ENCODE measurements at places on chromosomes 11 and 22. TPM values are rescaled to one million over a fixed set of nuclear protein-coding genes. Genes with fewer than 3 reads are reported as not detected.

Gene SLC16A8
- total RNA-seq = 0.56 TPM

- DNase-seq = no peak
Measured at GRCh38 chr11:2287091-2287490, 14.6 kb downstream of the C11orf21 start.

GRCh38 chr22:48088926-48089536 is 1326.6 kb downstream of the TBC1D22A start:
- no peak for DNase-seq

Gene CHADL
- 4.0 TPM for total RNA-seq

GRCh38 chr11:66987158-66987620 is 12.1 kb downstream of the C11orf86 start:
- no peak for DNase-seq

DNA sequence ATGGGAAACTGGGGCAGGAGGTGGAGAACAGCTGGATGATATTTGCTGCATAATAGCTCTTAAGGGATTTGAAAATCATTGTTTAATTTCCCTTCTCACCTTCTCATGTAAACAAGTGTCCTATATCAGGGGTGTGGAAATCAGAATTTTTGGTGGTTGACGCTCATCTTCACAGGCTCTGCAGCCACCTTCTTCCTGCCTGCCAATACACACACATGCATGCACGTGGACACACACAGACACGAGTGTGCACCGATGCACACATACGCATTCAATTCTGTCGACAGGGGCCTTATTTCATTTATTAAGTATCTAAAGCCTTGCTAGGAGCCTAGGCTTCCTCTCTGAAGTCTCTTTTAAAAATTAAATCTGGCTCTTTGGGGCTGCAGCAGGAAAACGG is 349.4 kb upstream of the NCAM1 start:
- DNase-seq = no peak

GRCh38 chr11:34027516-34028408 is 23.8 kb upstream of the CAPRIN1 start:
- no peak for DNase-seq

GRCh38 chr11:45676522-45677095 is 11.2 kb upstream of the CHST1 start:
- DNase-seq = no peak

Gene CD3E
- total RNA-seq = not detected

GRCh38 chr22:37065180-37065579 is 13.6 kb downstream of the KCTD17 start:
- no peak for DNase-seq

DNA sequence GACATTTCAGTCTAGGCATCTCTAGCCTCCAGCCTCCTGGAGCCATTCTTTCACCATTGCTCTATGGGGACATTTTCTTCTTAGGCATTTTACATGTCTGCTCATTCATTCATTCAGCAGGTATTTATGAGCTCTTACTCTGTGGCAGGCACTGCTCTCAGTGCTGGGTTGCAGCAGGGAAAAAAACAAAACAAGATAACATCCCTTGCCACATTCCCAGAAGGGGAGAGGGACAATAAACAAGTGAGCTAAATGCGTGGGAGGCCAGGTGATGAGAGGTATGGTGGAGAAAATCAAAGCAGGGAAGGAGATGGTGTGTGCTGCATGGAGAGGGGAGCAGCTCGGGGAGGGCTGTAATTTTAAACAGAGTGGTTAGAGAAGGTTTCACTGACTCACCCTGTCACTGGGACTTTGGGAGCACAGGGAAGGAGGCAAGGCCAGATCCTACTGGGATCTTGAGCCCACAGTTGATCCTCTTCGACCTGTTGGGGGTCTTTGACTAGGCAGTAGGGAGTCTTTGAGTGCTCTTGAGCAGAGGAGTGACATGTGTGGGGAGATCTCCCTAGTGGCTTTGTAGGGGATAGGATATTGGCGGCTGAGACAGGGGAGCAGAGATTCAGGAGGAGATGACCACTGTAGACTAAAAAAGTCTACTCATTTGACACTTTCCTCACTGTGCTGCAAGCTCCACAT is 17.0 kb downstream of the MICAL2 start:
- no peak for DNase-seq

DNA sequence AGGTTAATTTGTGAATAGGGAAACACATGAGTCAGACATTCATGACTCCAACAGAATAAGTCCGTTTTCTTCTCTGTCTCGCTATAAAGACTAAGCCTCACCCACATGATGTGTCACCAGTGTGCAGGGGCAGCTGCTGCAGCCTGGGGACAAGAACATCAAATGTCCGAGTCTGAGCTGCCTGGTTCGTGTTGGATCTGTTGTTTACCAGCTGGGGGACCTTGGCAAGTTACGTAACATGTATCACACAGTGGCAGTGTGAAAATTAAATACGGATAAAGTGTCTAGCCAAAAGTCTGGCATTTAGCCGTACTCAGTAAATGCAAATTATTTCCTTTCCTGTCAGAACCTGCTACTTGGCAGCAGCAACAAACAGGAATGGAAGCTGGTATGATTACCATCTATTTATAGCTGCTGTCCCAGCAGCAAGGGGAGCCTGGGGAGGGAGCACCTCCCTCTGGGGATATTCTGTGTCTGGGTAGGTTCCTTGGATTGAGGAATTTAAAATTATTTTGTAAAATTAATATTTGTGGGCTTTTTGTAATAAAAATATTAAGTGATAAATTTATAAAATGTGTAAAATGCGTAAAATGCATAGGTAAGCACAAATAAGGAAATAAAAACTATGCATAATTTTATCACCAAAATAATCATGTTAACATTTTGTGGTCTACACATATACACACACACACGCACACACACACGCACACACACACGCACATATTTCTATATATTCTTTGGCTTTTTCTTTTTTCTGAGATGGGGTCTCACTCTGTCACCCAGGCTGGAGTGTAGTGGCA is 1.3 kb upstream of the CLDN25 start:
- peak; percentile 88 for DNase-seq

GRCh38 chr11:72624496-72625201 is 49.6 kb downstream of the PDE2A start:
- DNase-seq = no peak

DNA sequence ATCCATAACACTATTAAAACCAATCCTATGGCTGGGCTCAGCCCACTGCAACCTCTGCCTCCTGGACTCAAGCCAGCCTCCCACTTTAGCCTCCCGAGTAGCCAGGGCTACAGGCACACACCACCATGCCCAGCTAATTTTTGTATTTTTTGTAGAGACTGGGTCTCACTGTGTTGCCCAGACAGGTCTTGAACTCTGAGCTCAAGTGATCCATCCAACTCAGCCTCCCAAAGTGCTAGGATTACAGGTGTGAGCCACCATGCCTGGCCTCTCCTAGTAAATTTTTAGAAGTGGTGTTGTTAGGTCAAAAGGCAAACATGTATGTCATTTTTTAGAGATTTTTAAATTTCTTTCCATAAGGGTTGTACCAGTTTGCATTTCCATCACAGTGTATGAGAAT is 14.2 kb downstream of the F2 start:
- no peak for DNase-seq

Gene BIK
- total RNA-seq = not detected

DNA sequence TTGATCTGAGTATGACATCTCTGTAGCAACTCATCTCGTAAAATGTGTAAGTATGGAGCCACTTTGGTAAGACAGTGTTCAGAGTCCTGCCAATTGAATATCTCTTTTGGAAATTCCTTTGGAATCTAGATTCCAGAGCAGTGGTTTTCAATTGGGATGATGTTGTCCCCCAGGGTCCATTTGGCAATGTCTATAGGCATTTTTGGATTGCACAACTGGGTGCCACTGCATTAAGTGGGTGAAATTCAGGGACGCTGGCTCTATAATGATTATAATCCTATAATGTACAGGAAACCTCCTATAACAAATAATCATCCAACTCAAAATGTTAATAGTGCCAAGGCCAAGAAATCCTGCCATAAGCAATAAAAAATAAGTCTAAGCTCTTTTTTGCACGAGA is 404.8 kb upstream of the RAG2 start:
- DNase-seq = no peak

GRCh38 chr22:47552541-47553205 is 790.2 kb downstream of the TBC1D22A start:
- DNase-seq = no peak

Gene C11orf16
- not detected for total RNA-seq

DNA sequence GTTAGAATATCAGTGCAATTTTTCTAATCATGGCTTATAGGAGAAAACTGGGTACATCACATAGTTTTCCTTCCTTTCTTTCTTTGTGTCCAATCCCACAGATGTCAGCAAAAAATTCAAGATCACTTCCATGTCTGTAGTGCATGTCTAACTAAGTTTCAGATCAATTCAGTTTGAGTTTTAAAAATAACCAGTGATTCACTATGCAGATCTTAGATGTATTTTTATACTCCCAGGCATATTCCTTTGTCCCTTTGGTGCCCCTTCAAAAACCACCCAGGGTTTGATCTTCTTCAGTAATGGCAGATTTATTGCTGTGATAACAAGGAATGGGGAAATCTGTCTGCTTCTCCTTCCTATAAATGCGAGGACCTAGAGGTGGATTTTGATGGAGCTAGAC is 915.6 kb downstream of the METTL15 start:
- DNase-seq = peak; percentile 41

Gene LRRC74B
- 0.88 TPM for total RNA-seq

- DNase-seq = no peak
Measured at GRCh38 chr11:78731027-78731426, 156.4 kb upstream of the NARS2 start.

- no peak for DNase-seq
Measured at GRCh38 chr22:49995361-49996118, 17.0 kb downstream of the IL17REL start.
